ENCODE measurements at places on chromosomes 4 and X.

DNA sequence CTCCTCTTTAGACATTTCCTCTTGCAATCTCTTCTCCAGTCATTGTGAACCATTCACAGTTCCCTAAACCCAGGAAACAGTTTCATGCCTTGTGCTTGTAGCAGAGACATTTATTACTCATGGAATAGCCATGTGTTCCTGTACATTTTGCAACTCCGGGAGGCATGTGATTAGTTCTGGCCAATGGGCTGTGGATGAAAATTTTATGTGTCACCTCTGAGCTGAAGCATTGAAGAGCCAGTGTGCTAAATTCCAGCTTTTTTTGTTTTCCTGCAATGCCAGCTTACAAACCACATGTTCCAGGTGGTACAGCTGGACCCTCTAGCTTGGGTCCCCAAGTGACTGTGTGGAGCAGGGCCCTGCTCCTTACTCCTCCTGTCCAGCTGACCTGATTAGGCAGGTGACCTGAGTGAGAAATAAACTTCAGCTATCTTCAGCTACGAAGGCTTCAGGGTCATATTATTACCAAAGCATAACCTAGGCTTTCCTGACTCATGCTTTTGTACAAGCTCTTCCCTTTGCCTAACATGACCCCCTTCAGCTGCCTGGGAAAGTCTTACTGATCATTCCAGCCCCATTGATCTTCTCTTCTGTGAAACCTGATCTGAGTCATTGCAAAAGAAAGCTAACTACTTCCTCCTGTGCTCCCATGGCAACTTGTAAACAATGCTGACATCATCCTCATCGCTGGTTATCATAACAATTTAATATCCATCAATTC is 200.4 kb downstream of the PTTG2 start:
- DNase-seq: no peak

DNA sequence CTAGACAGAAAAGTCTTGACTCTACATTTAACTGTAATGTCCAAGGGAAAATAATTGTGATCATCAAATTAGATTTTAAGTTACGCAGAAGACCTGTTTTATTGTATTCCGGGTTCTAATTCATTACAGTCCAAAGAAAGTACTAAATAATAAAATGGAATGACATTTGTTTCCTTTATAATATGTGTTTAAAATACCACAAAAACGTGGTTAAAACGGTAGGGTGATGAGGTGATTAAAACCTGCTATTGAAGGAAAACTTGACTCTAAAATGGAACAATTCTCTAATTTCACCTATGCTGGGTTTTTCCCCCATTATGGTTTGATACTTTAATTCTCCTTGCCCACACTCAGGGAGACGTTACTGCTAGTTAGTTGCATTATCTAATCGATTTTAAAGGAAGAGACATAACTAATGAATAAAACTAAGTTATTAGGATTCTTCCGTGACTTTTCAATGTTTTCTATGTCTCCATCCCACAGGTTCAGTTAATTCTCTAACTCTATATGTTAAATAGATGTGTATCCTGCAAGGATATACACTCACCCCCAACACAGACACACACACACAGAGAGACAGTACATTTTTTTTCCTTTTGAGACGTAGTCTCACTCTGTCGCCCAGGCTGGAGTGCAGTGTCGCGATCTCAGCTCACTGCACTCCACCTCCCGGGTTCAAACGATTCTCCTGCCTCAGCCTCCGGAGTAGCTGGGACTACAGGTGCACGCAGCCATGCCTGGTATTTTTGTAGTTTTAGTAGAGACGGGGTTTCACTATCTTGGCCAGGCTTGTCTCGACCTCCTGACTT is 80.8 kb downstream of the GK start:
- no peak for DNase-seq

- no peak for DNase-seq
Measured at GRCh38 chr4:113828702-113829101, 67.2 kb upstream of the CAMK2D start.

DNA sequence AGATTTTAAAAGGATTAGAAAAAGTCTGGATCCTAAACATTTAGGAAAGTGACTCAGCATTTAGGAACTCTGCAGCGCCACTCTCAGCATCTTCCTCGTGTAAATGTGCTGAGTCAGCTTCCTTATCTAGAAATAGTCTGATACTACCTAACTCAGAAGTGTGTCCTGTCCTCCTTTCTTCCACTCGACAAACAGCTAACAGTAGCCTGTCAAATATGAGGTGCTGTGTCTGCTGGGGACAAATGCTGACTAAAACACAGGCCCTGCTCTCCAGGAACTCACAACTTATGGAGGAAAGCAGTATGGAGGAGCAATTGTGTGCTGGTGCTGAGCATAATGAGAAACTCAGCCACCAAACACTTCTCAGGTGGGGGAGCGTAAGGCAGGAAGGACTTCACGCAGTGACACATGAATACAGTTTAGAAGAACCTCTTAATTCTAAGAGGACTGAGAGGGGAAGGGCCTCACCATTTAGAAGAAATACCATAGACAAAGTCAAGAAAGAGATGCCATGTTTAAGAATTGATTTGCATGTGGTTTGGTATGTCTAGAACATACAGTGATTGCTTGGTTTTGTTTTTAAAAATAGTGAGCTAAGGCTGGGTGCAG is 125.3 kb downstream of the SOWAHB start:
- DNase-seq: no peak

GRCh38 chr4:154566639-154567204 is 3.9 kb downstream of the FGB start:
- no peak for DNase-seq

DNA sequence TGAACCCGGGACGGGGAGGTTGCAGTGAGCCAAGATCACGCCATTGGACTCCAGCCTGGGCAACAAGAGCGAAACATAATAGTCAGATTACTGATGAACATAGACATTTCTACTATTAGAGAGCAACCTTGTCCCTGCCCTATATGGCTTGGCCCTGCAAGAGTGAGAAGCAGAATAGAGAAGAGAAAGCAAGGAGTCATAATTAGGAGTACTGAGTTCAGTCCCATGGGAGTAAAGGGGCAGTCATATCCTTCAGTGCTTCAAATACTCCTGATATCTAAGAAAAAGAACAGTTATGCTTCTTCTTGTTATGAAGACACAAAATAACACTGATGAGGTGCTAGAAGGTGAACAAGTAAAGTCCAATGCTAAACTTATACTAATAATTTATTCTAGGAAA is 33.8 kb downstream of the CLDN2 start:
- no peak for DNase-seq

GRCh38 chr4:38233727-38234480 is 273.7 kb downstream of the PTTG2 start:
- no peak for DNase-seq

DNA sequence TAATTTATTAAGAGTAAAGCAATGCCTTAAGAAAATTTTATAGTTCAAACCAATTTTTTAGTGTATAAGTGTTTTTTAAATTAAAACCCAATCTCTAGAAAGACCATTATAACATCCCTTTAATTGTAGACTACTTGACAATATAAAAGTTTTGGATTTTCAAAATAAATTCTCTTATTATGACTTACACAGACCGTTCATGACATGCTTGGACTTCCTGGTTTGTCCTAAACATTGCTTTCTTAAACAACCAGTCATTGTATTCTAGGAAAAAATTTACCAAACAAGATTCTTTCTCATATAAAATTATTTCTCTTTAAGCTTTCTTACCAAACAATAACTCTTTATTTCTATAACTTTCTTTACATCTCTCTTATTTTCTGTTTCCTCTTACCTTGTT is 49.0 kb upstream of the CXorf51A start:
- no peak for DNase-seq

Data from stimulated activated CD4-positive, alpha-beta T cell treated with anti-CD3 and anti-CD28 coated beads, Interleukin-4, amount 100 ng/mL, for 1 hour (primary cell).